ENCODE measurements at places on chromosomes 16 and 17.

GRCh38 chr17:199806-200545, 18.5 kb upstream of the DOC2B start:
- DNase-seq, result no peak

- no peak for DNase-seq
Measured at GRCh38 chr17:3959295-3959899, 4.8 kb downstream of the ATP2A3 start.

DNA sequence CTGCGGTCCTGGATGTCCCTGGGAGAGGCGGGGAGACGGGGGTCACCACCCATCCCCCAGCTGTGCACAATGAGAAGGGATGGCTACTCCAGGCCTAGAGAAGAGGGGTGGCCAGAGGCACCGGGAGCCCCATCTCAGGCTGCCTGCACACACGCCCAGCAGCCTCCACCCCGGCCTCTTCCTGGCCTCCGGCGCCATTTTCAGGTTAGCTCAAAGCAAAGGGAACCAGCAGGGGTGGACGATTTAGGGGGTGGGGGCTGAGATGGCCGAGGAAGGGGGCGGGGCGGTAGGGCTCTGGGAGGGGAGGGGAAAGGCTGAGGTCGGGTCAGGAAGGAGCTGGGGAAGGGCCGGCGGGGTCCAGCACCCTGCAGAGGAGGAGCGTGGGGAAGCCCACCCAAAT, 42.8 kb downstream of the SRCIN1 start:
- peak; percentile 58 for DNase-seq

- no peak for DNase-seq
Measured at GRCh38 chr16:12588510-12588909, 215.2 kb downstream of the CPPED1 start.

GRCh38 chr16:65021852-65022595, 99.8 kb downstream of the CDH11 start:
- DNase-seq, result no peak

Measured in neural progenitor cell (in vitro differentiated cells).